ENCODE measurements at places on chromosomes 4 and X.

DNA sequence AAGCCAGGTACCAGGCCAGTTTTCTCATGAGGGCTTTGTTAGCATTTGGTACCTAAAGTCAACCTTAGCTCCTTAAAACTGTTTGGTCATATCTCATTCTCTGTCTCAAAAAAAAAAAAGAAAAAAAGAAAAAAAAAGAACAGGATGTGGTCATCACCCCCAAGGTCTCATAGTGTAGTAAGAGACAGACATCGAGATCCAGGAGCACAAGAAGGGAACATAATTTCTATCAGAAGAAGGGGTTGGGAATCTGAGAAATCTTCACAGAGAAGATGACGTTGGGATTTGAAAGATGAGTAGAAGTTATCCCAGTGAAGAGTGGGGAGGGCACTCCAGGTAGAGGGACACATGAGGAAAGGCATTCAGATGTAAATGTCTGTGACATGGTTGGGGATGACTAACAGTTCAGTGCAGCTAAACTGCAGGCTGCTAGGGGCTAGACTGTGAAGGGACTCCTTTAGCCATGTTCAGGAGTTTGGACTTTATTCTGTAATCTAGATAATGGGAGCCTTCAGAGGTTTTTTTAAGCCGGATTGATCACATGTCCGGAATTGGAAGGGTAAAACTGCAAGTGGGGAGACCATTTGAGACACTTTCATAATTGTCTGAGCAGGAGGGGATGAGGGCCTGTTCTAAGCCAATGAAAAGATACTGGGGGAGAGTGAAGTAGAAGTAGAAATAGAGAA lies 26.9 kb upstream of the GJB1 start:
- DNase-seq, result no peak

- DNase-seq, result peak; percentile 39
These were observed 492 bp upstream of the NKX3-2 start for GRCh38 chr4:13544606-13545393.

DNA sequence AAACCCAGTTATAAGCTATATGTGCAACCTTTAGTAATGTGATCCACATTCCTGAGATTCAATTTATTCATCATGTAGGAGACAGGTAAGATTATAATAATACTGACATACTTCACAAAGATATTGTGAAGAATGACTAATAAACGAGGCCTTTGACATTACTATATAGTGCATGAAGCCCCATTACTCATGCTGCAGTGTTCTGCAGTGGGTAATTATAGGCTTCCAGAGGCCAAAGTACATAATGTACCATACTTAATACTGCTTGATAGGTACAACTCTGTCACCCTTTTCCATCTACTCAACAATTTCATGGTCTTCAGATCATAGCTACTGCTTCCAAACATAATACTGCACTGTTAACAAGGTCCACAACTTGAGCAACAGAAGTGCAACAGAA lies 68.9 kb downstream of the COL25A1 start:
- no peak for DNase-seq

DNA sequence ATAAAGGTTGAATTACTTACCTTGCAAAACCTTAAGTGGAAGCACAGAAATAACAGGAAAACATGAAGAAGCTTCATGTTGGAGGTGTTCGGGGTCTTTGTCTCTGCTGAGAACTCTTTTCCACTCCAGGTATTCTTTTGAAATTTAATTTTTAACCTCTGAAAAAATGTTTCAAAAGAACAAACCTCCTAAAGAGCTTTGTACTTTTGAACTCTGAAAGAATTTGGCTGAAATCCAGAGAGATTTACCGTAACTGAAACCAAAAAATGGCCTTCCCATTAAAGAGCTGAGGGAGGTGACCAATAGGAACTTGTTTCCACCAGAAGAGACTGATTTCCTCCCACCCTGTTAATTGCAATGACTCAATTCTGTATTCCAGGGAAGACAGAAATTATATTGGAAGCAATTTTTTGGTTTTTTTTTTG lies at the start of gene CFI:
CFI (minus strand) TSS at position 105 of the 425 bp plus-strand sequence; CDS start at position 77, 28 bp downstream.
- DNase-seq, result no peak

- DNase-seq, result no peak
These were observed 245.0 kb upstream of the GEMIN8 start for GRCh38 chrX:14274691-14275090.

DNA sequence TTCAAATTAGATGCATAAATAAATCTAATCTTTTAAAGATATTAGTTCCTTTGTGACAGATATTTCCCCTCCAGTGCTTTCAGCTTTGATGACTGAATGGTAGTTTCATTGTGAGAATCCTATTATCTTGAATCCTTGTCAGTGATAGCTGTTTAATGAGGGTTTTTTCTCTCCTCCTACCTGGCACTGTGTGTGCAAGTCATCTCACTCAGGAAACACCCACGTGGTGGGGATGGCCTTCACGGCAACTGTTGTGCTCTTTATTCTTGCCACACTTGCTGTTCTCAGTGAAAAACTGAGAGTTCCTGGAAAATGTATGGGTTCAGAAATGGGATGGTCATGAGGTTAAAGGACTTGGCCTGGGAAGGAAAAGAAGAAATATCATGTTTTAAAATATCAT lies 129.9 kb downstream of the SPRY1 start:
- no peak for DNase-seq

DNA sequence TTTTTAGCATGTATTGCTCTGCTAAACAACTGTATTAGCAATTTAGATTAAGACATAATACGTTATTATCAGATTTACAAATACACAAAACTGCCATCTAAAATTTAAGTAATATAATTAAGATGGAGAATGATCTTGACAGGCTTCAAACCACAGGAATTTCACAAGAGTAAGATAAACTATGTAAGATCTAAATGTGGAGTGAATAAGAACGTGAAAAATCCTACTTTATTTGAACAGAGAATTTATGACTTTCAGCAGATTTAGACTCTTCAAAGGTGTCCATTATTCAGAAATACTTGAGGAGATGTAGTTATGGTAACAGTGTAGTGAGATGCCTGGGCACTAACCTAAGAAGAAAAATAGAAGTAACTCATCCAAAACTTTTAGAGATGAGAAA lies 73.2 kb downstream of the SLC4A4 start:
- DNase-seq, result no peak

DNA sequence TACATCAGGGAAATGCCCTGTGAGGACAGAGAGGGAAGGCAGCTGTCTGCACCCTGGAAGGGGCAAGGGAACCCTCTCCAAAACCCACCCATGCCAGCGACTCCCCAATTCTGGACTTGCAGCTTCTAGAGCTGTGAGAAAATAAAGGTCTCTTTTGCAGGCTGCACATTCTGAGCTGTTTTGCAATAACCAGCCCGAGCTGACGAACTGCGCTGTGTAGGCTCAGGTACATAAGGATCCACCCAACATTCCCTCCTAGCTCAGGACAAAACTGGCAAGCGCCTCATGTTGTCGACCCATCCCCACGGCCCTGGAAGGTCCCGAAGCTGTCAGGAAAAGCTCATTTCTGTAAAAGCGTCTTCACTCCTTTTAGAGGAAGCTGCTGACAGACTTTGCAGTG lies 271.8 kb downstream of the CRLF2 start:
- DNase-seq, result no peak

DNA sequence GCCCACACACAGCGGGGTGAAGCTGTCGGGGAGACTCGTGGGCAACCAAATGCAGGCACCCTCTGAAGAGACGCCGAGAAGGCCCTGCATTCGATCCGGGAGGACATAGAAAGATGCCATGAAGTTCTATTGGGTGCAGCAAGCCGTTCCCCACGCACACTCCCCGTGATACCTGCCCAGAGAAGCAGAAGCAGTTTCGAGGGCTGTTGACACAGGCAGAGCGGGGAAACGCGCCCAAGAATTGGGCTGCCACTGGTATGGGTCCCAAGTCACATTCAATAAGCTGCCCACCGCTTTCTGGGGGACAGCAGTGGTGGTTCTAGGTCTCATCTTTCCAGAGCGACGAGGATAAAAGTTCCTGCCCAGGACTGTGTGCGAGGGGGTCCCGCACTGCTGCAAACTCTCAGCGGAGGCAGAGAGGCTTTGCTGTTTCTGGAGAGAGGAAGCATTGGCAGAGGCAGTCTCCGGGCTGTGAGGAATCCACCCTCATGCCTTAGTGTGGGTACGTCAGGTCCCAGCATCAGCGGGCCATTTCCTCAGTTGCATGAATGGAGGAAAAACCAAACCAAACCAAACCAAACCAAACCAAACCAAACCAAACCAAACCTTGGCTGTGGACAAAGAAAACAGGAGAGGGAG lies 10.1 kb downstream of the PITX2 start:
- DNase-seq, result no peak

DNA sequence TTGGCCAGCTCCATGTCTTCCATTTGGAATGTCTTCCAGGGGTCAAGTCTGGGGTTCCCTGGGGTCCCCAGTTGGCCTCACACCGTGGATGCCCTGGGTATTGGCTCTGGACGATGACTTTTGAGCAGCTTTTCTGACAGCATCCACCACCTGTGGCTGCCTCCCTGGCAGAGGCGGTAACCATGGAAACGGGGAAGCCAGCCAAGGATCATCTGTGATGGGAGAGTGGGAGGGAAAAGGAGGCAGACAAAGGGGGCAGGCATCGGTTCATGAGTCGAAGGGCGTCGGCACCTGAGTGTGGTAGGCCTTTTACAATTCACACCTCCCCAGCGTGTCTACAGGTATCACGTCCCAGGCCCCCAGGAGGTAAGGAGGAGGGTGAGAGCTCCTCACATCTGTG lies 152.2 kb downstream of the ASMT start:
- peak; percentile 21 for DNase-seq

GRCh38 chr4:39514888-39515401 lies 12.3 kb downstream of the UGDH start:
- DNase-seq, result no peak

- no peak for DNase-seq
These were observed at the start of gene SPON2 for GRCh38 chr4:1172228-1172851. Gene SPON2 (minus strand): TSS chr4:1172583.

DNA sequence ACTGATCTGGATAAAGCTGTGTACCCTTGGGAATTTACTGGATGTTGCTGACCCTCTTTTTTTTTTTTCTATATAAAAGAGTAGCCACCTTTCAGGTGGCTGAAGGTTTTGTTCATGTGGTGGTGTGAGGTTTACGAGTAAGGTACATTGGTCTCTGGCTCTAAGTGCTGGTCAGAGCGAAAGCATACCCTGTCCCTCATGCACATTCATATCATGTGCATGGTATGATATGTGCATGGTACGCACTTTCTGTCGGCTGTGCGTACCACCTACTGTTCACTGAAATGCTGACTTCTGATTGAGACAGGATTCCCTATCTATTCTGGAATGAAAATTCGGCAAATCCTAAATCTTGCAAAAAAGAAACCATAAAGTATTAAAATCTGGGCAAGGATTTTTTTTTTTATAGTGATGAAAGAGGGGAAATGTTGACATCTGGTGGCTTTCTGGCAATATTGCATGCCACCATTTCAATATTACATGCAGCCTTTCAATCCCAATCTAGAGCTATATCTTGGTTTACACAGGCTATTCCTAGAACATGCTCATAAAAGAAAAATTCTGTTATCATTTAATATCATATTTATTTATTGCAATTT lies 32.8 kb downstream of the FAM149A start:
- no peak for DNase-seq

DNA sequence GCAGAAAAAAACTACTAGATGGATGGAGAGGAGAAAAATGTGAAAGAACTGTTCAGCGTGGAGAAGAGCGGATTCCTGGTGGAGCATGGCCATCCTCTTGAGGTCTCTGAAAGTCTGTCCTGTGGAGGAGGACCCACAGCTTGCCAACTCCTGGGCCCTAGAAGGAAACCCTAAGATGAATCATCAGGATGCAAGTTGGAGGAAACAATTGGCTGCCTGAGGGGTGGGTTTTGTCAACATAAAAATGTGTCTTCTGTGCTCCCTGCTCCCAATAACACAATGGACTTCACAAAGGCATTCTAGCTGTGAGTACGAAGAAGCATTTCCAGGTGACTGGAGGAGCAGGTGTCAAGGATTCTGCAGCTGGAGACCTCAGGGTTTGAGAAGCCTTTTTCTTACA lies 37.2 kb downstream of the CNGA2 start:
- no peak for DNase-seq

- DNase-seq, result no peak
These were observed 5.7 kb downstream of the CHST7 start for GRCh38 chrX:46579250-46579649.
